ENCODE measurements at places on chromosomes 3 and 15.

- DNase-seq: no peak
Observed at GRCh38 chr3:27458929-27459328, 25.3 kb downstream of the SLC4A7 start.

- no peak for DNase-seq
Observed at GRCh38 chr3:151144760-151145159, 58.3 kb downstream of the GPR171 start.

DNA sequence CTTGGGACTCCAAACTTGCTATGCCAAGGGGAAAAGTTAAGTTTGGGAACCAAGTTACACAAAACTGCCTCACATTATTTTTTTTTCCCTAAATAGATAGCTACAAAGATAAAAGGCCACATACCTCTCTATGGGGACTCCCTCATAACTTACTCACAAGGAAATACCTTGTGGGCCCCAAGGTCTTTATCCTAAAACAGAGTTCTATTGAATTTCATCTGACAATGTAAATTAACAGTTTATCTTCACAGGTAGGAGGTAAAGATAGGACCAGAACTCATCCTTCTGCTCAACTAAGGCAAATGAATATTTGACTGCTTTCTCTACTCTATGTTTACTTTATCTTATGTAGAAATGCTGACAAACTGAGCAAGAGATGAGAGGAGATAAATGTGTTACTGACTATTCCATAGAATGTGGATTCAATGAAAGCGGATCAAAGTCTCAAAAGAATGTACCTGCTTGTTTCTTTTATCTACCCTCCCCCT is 1278.0 kb downstream of the OTOL1 start:
- DNase-seq: no peak

DNA sequence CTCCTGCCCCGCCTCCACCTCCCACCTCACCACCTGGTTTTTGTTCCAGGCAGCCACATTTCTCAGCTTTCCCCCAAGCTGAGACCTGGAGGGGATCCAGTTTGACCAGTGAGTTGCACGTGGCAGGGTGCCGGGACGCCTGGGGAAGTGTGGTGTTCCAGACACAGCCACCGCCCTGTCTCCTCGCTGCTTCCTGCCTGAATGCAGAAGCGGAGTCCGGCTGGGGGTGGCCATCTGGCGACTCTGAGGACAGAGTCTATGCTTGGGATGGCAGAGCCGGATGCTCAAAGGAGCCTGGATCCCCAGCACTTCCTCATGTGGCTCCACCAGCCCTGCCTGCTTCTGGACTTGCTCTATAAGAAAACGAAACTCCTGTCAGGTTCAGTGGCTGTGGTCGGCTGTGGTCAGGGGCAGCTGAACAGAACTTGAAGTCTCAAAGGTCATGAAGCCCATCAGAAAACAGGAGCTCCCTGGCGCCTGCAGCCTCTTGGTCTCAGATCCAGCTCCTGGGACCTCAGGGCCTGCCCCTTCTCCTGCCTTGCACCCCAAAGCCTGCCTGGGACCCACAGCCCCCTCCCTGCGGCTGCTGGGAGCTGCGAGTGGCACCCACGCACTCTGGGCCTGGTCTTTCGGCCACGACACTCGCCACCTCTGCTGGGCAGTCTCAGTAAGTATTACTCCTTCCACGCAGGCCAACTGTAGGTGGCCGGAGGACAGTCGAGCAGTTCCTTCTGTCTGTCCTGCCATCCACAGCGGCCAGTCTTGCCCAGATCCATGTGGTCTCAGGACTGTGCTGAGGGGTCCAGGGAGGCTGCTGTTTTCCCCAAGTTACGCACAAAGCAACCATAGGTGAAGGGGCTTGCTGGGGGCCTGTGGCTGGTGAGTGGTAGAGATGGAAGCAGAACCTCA is 112.8 kb upstream of the MEF2A start:
- DNase-seq: no peak

DNA sequence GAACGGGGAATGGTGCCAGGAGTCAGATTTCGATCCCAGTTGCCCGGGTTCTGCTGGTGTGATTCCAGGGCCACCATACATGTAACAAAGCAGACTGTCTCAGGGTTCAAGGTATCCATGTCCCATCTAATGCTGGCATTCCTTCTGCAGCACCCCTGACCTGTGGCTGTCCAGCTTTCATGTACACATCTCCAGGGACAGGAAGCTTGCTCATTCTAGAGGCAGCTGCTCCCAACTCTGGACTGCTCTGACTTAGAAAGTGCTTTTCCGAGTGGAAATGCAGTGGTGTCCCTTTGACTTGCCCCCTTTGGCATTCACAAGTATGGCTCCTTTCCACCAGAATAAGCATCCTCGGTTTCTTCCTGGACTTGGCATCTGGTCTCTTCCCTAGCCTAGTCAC is 30.9 kb downstream of the PML start:
- no peak for DNase-seq

DNA sequence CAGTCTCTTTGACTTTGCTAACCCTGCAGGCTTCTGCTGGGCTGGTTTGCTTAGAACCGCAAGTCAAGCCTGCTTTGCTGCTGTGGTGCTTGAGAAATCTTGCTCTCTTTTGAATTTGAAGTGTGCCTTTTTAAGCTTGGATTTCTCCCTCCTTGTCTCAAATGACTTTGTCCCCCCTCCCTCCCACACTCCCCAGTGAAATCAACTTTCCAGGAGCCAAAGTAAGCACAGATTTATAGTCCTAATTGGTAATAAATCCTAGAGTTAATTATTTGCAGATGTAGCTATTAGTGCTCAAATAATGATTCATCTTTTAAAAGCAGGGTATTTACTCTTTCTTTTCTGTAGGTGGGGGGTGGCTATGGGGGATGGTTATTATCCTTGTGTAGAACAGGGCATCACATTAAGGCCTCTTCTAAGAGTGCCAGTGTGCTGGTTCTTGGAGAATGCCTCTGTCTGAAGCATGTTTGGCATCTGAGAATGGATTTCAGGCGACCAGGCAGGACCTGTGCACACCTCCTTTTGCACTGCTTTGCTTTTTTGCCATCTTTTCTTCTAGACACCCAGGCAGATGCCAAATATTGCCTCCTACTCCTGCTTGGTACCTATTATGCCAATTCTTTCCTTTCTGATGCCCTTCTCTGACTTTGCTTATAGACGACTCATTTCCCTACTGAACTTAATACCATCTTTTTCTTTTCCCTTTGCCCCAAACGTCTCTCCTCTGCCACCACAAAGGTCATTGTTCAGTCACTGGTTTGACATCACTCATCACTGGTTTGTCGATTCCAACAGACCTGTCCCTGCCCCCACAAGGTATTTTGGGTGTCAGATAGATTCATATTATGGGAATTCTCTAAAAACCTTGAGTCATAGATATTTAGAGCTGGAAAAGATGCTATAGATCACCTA is 50.7 kb downstream of the CLDN11 start:
- no peak for DNase-seq
